ENCODE measurements at places on chromosomes 4 and X.
A peak's percentile ranks its signal among the peaks of the same experiment; 100 is the strongest.

DNA sequence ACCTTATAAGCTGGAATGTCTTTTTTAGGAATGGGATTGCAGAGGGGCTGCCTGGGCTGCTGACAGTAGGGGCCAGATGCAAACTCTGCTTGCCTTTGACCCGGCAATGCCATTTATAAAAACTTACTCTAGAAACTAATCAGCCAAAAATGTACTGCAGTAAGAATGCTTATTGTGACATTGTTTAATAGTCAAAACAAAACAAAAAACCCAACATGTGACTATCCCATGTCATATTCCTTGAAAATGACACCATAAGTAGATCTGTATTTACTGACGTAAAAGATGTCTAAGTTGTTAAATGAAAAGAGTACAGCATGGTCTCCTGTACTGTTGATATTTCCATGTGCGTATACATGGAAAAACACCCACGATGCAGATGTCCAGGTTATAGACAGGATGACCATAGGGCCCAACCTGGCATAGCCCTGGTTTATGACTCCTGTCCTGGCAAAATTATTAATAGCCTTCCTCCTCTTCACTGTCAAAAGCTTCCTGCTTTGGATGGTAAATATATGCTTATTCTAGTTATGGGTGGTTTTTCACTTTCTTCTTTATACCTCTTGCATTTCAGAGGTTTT lies 138.9 kb downstream of the PTTG2 start:
- no peak for ATAC-seq

GRCh38 chr4:139460565-139460964 lies 6.6 kb downstream of the RAB33B start:
- no peak for ATAC-seq

- ATAC-seq: no peak
Measured at GRCh38 chr4:56261027-56261426, 126.3 kb downstream of the AASDH start.

GRCh38 chr4:151206241-151207005 lies 70.5 kb upstream of the PRSS48 start:
- ATAC-seq: no peak

DNA sequence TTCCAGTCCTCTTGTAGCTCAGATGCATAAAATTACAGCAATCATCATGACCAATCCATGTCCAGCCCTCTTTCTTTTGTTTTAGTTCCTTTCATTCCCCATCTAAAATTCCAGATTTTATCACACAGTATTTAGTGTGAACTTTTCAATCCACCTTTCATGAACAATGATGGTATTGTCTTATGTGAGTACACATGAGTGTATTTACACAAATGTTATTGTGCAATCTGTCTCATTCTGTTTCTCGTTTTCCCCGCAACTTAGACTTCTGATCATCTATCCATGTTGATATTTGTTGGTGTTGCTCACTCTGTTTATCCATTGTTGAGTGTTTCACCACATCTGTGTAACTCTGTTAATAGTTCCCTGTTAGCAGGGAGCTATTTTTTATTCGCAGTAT lies 9.4 kb upstream of the RASGEF1B start:
- ATAC-seq: no peak

DNA sequence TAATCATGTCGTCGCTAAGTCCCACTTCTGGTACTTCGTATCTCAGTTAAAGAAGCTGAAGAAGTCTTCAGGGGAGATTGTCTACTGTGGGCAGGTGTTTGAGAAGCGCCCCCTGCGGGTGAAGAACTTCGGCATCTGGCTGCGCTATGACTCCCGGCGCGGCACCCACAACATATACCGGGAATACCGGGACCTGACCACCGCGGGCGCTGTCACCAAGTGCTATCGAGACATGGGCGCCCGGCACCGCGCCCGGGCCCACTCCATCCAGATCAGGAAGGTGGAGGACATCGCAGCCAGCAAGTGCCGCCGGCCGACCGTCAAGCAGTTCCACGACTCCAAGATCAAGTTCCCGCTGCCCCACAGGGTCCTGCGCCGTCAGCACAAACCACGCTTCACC lies 11.3 kb downstream of the PNCK start:
- ATAC-seq: no peak

- ATAC-seq: no peak
Measured at GRCh38 chrX:123455693-123456092, 271.6 kb downstream of the GRIA3 start.

DNA sequence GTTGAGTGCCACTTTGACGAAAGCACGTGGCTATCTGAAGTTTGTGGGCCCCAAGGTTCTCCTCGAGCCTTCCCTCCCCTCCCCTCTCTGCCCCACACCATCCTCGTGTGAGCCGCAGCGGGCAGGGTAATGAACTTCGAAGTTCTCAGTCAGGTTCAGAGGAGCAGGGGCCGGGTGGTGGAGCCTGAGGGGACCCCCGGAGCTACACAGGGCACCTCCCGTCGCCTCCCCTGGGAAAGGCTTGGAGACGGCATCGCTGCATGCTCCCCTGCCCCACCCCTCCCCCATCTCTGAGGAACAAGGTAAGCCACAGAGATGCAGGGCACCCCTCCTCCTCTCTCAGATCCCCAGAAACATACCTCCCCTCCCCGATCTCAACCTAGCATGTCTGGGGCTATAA lies 2.8 kb upstream of the NKX1-1 start:
- ATAC-seq: no peak

GRCh38 chr4:5751666-5752375 lies 40.8 kb downstream of the EVC start:
- no peak for ATAC-seq

DNA sequence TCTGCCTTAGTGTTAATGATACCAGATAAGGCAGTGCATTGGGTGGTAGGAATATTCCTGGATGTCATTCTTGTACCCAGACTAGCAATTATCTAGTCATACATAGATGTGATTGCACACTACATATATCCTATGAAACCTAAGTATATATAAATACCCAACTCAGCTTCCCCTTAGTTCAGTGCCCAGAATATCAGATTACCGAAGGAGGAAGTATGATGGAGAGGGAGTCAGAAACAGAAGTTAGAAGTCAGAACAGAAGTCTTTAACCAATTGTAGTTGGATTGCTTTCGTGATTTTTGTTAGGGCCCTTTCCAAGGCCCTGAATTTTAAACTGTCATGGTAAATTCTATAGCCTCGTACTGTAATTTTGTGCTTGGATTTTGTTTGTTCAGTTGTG lies 42.9 kb downstream of the MOB1B start:
- ATAC-seq: no peak

- ATAC-seq: no peak
Measured at GRCh38 chr4:128295255-128295654, 7.6 kb upstream of the PGRMC2 start.

GRCh38 chrX:119087121-119087520 lies 14.3 kb downstream of the CT47C1 start:
- no peak for ATAC-seq

DNA sequence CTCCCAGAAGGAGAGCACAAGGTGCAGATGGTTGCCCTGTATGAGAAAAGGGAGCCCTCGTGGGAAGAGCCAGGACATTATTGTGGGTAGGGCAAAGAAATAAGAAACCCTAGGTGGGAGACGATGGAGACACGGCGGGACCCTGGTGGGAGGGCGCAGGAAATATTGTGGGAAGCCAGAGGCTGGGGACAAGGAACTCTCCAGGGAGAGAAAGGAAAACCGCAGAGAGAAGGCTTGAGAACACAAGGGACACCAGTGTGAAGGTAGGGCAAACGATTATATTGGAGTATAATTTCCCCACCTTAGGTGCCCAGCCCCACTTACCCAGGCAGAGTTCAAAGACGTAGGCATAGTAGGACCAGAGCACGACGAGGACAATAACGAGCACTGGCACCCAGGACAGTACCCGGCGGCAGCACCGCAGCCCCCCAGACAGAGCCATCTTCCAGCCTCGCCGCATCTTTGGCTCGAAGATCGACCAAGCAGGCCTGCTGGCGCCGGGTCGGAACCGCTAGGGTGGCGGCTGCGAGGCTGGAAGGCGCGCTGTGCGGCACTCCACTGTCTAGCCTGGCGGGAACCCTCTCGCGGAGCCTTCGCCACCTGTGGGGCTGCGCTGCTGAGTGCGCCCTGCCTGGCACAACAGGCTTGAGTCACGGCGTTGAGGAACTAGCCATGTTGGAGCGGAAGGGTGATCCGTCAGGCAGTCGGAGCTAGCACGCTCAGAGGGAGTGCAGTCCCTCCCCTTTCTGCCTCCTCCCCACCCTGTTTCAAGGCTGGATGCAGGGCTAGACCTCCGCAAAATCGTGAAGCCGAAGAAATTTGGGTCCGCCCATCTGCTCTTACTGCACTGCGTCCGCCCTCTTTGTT lies at the start of gene ZDHHC15:
Gene ZDHHC15, minus strand, starts transcription at position 473 of the 867 bp plus-strand sequence. Its CDS starts 13 bp downstream, at position 460.
- peak; percentile 97 for ATAC-seq

- ATAC-seq: no peak
Measured at GRCh38 chr4:41185614-41186592, 28.4 kb downstream of the APBB2 start.

DNA sequence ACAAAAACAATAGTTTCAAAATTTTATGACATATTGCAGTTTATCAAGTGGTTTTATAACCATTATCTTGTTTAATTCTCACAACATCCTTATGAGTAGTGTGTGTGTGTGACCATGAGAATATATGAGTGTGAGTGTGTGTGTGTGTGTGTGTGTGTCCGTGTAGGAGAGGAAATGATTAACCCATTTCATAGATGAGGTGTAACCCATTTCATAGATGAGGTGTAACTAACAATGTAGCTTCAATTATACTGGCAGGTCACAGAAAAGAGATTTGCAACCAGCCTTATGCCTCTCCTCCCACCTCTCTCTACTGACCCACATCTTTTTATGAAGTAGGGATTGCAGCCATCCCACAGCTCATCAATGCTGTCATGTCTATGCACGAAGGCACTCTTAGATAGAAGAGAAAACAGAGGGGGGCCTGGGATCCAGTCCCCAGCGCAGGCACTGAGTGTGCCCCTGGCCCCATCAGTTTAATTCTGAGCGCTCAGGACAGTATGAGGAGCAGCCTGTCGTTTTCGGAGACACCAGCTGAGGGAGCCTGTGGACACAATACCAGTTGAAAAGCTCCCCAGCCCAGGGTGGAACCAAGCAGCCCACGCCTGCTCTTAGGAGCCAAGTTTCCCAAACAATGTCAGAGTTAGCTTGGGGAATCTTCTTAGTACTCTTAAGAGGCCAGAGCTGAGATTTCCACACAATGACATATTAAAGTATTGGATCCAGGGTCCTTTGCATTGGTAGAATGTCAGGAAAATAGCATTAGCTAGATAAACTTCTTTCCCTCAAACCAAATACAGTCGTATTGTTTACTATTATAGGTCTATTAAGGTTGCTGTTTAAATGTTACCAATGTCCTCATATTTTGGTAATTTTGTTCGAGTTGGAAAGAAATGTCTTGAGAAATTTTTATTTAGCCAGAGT lies 88.6 kb downstream of the PALLD start:
- peak; percentile 87 for ATAC-seq

DNA sequence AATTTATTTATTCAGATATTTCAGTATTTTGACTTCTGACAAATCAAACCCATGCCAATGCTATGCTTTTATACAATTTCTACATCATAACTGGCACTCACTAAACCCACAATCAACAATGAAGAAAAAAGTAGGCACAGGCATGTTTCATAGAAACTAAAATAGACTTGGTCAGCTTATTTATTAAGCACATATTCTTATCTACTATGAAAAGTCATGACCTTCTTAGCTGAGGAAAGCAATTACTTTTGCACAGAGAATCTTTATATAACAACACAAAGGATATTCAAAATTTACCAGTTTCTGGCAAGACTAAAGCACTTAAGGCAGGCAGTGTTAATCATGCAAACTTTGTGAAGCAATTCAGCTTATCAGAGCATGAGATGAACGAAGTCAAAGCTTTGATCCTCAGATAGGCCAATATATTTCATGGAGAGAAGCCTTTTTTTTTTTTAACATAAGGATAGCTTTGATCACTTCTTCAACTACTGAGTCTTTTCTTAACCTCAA lies 490.6 kb downstream of the INPP4B start:
- no peak for ATAC-seq

DNA sequence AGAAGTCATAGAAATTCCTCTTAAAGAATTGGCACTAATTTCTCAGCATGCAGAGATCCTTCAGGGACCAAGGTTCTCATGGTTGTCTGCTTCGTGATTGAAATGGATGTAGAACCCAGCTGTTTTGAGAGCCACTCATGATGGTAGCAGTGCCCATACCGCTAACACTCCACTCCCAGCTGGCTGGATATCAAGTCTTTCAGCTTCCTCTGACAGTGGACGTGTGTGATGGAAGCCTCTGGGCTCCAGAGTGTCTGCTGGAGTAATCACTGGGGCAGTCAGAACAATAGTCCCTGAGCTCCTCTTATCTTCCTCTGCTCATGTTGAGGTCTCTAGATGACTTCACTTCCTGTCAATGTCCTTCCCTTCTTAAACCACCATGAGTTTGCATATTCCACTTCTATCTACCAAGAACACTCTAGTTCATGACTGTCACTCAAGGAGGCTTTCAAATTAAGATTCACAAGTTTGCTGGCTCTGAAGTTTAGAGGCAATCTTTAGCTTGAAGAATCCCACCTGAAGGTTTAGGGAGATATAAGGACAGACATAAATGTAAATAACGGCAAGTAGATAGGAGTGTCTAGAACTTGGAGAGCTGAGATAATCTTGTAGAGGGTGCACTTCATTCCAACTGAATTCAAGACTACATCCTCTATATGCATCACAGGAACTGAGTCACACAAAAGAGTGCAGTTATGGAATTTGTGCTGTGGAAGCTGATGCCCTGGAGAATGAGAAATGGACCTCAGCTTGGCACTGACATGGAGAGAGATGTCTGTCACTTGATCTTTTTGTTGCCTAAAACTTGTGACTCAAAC lies 64.5 kb upstream of the WDR1 start:
- ATAC-seq: no peak

DNA sequence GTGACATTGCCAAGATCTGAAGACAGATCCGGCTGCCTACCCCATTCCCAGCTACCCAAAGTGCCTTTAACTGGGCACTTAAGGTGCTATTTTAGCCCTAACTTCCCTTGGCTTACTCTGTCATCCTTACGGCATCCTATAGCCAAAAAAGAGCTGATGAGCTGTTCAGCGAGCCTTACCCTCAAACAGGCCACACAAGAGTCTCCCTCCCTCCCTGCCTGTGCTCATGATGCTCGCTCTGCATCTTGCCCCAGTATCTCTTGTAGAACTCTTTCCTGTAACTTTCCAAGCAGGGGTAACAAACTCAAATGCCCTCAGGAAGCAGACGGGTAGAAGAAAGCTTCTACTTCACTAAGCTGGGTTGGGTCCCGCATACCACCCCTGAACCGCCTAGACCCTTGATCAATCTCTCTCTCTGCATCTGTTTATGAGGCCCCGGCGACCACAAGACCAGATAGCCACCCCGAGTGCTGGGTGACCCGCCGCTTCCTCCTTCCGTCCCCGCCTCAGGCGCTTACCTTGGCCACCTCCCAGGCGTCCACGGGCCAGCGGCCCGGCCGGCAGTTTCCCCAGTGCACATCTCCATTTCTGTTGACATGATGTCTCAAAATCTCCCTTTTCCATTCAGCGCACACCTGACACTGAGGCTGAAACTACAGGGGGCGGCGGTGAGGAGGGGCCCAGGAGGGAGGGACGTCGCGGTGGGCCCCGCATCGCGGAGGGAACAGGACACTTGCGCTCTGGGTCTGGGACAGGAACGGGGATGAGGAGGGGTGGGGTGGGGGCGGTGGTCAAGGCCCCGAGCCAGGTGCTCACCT lies 663 bp downstream of the CXorf38 start:
- peak; percentile 38 for ATAC-seq

- no peak for ATAC-seq
Measured at GRCh38 chrX:5082705-5083104, 1146.0 kb downstream of the NLGN4X start.

All from motor neuron (in vitro differentiated cells).